ENCODE measurements at places on chromosomes 3 and 15.

DNA sequence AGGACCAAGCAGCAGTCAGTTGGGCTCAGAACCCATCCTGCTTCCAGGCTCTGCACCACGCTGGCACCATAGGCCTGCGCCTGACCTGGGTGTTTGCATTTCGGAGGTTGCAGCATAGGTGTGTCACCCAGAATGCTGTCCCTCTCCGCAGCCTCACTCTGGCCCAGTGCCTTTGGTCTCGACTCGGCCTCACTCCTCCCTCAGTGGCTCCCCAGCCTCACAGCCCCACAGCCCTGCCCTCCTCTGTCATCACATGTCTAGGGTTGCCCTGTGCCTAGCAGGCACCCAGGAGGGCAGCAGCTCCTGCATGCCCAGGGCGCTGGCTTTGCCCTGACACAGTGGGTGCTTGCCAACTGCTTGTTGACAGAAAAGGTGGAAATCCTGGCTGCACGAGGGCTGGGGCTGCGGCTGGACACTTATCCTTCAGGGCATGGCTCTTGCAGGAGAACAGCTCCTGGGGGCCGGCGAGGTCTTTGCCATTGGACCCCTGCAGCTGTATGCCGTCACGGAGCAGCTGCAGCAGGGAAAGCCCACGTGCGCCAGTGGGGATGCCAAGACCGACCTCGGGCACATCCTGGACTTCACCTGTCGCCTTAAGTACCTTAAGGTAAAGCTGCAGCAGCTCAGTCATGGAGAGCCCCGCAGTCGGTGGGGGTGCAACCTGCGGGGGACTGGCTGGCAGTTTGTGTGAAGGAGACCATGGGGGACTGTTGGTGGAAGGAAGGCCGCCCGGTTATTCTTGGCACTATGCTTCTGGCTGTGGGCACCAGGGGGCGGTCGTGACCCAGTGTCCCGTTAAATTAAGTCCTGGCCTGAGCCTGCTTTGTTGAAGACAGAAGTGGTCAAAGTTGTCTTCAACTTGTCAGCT lies 16.2 kb downstream of the NISCH start:
- no peak for DNase-seq

GRCh38 chr15:58274885-58275284 lies 136.7 kb downstream of the AQP9 start:
- DNase-seq = no peak

DNA sequence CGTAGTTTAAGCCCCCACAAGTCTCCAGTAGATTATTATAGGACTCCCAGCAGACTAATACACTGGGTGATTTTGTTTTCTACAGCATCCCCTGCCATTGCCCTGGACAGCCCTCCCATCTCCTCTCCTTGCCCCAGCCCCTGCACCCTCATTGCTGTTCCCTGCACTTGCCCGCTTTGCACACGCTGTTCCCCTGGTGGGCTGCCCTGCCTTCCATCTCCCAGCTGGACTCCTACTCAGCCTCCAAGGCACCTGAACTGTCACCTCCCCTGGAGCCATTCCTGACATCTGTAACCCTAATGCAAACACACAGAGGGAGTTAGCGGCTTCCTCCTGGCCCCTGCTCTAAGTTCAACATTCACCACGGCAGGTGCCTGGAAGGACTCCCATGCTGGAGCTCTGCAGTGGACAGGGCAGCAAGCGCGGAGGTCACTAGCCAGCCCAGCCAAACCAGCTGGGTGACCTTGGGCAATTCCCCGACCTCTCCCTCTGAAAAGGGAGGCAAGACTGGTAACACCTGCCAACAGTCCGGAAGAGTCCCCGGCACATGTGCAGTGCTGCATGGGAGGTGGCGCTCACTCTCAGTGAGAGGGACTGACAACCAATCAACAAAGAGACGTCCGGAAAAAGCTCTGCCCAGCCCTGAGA lies 38.8 kb upstream of the IQSEC1 start:
- DNase-seq = no peak

GRCh38 chr3:29281094-29281343 lies 148 bp downstream of the RBMS3 start:
- DNase-seq = no peak

- DNase-seq = no peak
These were observed 675 bp downstream of the TSEN2 start for GRCh38 chr3:12484983-12485327.

DNA sequence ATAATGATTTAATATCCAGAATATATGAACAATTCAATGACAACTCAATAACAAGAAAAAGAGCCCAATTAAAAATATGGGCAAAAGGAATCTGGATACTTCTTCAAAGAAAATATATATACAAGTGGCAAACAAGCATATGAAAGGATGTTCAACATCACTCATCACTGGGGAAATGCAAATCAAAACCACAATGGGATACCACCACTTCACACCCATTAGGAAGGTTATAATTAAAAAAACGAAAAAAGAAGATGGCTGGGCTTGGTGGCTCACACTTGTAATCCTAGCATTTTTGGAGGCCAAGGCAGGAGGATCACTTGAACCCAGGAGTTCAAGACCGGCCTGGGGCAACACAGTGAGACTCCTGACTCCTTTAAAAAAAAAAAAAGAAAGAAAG lies 4.1 kb downstream of the CCDC12 start:
- DNase-seq = no peak

DNA sequence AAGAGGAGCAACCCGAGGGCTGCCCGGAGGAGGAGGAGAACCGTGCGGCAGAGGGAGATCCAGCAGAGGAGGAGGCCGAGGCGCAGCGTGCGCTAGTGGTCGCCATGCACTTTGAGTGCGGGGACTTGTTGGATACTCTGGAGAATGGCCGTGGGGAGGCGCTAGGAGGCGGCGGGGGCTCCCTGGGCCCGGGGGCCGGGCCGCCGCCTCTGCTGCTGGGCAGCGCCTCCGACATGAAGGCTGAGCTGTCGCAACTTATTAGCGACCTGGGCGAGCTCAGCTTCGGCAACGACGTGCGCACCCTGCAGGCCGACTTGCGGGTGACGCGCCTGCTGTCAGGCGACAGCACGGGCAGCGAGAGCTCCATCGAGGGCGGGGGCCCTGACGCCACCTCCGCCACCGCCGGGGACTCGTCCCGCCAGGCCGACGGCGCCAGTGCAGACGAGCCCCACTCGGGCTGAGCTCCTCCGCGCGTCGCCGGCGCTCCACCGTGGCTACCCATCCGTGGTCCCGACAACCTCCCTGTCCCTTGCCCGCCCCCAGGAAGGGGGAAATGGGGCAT lies 2.0 kb downstream of the FAM43A start:
- peak; percentile 35 for DNase-seq

- no peak for DNase-seq
These were observed 85.1 kb upstream of the MYRIP start for GRCh38 chr3:39724233-39724846.

GRCh38 chr15:34721802-34722438 lies 32.9 kb downstream of the GJD2 start:
- no peak for DNase-seq

- no peak for DNase-seq
These were observed 24.6 kb downstream of the ZBED2 start for GRCh38 chr3:111570404-111571030.

DNA sequence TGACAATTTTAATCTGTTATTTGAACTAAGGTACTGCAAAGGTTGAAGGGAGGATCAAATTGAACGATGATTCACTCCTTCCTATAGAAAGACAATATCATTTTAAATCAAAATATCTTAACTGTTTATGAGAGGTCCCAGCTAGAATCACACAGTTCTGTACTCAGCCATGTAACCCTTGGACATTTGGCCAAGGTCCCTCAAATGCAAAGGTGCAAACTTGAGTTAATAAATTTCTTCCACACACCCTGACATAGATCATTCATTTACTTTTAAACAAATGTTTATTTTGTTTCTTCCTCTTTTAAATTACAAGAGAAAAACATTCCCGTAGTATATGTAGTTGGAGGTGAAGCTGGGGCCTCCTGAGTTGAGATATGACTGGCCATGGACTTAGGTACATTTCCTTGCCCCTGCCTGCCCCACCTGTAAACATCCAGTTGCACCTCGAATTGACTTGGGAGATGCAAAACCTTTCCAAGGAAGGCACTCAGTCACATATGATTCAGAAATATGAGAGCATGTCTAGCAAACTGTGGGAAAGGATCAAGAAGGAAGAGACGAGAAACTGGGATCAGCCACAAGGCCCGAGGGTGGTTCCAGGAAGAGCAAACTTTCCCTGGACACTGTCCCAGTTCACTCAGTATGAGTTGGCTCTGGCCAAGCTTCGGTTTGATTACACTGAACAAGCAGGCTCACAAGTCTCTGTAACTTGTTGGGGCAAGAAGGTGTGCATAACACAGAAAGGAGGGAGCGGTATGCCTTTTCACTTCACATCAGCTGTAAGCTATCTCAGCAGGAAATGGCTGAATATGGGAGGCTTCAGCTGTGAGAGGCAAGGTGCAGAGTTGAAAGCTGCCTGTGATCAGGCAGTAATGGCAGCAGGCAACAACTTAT lies 6.7 kb downstream of the TNFSF10 start:
- no peak for DNase-seq

GRCh38 chr3:112871735-112872134 lies 25.1 kb upstream of the CD200R1L start:
- no peak for DNase-seq

GRCh38 chr3:111917300-111917699 lies 58.2 kb downstream of the PHLDB2 start:
- no peak for DNase-seq

DNA sequence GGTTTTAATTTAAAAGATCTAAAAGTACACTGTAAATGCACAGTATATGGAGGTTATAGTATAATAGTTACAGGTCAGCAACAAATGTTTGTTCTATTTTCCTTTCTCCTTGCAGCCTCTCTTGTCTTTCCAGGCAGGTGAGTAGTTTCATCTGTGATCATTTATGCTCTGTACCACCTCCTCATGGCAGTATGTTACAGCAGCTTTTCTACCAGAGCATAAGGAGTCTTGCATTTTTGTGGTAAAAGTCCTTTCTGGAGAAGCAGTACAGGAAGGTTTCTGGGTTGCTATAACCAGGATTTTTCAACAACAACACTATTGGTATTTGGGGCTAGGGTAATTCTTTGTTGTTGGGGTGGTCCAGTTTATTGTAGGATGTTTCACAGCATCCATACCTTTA lies 59.5 kb downstream of the ZNF609 start:
- no peak for DNase-seq

DNA sequence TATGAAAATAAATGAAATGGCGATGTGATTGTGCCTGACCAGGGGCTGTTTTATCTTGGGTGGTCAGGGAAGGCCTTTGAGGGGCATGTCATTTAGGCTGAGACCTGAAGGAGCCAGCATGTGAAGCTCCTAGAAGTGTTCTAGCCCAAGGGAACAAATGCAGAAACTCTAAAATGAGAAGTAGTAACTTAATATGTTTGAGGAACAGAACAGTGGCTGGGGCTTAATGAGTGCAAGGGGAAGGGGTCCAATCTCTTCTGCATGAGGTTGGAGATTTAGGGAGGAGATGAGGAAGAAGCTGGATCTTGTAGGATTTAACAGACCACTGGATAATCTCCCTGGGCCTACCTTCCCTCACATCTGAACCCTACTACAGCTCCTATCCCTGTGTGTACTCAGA lies 110.5 kb downstream of the AKAP13 start:
- no peak for DNase-seq

GRCh38 chr3:125150525-125151441 lies 61.8 kb downstream of the SLC12A8 start:
- no peak for DNase-seq

DNA sequence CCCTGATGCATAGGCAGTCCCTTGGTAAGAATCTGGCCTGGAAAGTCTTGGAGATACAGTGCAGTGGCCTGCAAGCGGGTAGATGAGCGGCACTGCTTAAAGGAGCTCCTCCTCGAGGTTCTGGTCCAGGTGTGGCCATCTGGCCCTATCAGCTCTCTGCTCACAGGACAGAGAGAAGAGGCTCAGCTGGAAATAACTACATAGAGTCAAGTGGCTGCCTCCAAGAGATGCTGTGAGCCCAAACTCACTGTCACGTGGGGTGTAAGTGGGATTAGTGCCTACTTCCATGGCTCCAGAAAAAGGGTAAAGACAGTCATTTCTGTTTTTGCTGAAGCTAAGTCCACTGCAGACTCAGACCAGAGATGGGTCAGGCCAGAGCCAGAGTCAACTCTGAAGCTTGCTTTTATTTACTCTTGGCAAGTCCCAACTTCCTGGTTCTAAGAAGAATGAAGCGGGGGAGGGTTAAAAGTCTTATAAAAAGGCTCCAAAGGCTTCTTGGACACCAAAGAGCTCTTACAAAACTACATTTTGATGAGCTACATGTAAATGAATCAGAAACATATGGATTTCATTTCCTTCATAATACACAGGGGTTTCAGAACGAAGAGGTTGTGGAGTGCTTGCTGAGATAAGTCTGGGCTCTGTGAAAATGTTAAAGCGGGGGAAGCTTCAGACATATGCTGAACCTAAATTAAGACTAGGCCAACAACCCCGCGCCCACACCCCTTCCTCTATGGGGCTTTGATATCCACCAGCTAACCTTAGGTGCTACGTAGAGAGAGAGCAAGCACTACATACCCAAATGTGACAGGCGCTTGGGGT lies 77.1 kb downstream of the PDZRN3 start:
- DNase-seq = no peak

GRCh38 chr3:122730240-122730639 lies 49.6 kb downstream of the PARP14 start:
- DNase-seq = no peak
